Fibroblast of lung (primary cell): ENCODE measurements at places on chromosomes 1 and 21.
A peak's percentile ranks its signal among the peaks of the same experiment; 100 is the strongest.

GRCh38 chr1:59243550-59243949 lies 53.3 kb upstream of the FGGY start:
- DNase-seq: no peak

DNA sequence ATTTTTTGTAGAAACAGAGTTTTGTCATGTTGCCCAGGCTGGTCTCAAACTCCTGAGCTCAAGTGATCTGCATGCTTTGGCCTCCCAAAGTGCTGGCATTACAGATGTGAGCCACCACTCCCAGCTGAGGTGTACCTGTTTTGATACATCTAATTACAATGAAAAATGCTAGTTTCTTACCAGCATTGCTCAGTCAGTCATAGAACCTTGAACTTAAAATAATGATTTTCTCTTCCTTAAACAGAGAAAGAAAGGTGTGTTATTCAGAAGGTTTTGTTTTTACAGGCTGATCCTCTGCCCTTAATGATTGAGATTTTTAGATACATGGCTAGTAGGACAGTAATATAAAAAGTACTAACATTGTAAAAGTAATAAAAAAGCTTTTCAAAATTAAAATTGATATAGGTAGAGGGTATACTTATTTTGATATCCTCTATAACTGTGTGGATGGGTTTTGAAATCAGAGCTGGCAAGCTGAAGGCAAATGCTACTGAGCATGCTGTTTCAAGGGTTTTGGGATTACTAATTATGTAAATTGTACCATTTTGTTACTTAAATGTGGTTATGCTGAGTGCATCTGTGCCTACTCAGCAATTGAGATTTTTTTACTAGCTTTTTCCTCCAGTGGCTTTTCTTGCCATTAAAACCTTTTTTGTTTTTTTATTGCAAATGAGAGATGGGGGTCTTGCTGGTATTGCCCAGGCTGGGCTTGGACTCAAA lies 16.1 kb downstream of the PRRC2C start:
- DNase-seq: no peak

GRCh38 chr1:183070923-183071618 lies 47.9 kb downstream of the LAMC1 start:
- peak; percentile 98 for DNase-seq

DNA sequence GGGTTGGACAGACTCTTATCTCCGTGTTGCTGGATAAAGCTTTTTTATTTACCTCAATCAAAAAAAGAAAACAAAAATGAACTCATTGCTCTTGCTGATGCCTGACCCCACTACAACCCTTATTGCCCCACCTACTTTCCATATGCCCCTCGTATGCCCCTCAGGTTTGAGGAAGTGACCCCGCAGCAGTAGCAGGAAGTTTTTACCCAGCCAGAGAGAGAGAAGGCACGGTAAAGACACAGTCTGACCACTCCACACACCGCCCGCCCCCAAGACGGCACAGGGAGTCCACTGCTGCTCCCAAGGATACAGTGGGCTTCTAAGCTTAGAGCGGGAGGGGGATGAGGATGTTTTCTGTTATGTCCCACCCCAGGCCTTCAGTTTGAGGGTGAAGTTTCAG lies 9.8 kb downstream of the PLEKHO1 start:
- DNase-seq: no peak

- no peak for DNase-seq
These were observed 152.5 kb downstream of the CDC7 start for GRCh38 chr1:91653183-91653582.

DNA sequence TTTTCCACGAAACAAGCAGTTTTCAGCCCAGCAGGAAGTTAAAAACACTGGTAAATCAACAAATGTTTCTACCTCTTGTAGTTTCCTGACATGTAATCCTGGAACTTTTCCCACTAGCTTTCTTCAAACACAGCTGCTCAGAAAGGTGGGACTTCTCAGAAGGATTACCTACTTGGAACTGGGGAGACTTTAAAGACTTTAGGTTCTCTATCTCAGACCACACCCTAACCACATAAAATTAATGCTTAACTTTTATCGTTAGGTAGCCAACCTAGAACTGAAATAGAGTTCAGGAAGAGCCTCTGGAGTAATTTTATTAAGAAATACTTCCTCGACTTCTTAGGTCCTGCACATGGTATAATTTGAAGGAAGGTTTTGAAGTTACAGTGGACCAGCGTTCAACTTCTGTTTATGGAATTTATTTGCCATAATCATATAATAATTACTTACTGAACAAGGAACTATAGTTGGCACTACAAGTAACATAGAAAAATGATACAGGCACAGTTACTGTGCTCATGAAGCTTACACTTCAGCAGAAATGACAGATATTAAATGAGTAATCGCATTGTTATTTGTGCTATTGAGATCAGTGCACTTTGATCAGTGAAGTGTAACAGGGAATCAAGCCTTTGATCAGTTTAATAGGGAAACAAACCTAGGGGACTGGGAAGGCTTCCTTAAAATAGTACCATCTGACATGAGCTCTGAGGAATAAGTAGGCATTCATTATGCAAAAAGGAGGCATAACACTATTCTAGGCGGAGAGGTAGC lies at the start of gene BCL2L15:
TSS of gene BCL2L15 (minus strand) at position 180 of the 774 bp plus-strand sequence. CDS start 206 bp downstream, outside the sequence.
- no peak for DNase-seq

DNA sequence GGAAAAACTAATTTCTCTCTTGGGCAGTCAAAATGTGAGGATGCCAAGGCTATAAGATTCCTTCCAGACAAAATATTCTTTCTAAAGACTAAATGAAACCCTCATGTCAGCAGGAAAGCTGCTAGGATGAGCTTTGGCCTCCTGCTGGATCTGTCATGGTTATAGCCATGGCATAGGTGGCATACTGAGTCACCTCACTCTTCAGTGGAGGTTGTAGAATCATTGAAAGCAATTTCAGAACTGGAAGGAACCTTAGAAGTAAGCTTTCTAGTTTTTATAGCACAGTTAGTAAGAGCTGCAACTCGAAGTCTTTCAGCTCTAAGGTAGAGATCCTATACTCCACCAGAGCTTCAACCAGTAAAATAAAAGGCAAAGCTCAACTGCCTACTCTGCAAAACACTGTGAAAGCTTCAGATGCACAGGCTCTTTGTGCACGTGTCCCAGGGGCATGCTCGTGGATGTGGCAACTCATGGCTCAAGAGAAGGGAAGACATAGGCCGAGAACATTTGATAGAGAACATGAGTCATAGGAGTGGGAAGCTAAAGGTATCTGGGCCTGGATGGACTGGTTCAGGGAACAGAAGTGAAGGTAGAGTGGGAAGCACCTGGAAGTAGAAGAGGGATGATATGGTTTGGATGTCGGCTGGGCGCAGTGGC lies 5.8 kb downstream of the AVPR1B start:
- no peak for DNase-seq

DNA sequence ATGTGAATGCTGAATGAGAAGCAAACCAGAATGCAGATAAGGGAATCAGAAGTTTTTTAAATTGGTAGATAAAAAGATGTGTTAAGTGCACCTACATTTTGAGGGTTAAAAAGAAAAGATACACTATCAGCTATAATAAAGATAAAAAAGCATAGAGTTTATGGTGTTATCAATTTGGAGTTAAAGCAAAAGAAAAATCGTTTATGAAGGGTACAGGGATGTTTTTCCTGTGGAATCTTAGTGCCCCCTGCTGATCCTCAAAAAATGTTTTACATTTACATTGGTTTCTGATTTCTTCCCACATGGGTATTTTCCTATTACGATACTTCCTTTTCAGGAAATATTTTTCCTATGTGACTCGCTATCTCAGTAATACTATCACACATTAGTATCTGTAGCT lies 293.5 kb downstream of the MRPL39 start:
- DNase-seq: peak; percentile 70

DNA sequence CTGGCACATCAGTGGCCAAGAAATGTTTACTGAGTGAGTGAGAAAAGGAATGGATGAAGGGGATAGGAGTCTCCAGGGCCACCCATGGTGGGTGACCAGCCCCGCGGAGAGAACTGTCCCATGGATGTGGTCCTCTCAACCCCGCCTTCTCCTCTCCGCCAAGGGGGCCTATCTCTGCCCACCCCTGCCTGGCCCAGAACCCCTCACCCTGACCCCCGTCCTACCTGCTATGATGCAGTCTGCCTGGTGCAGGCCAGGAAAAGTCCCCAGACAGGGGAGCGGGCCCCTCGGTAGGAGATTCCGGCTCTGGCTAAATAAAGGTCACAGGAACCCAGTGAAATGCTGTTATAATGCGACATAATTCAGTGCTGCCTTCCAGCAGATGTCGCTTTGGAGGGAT lies 107.6 kb downstream of the PTPRU start:
- DNase-seq: no peak

DNA sequence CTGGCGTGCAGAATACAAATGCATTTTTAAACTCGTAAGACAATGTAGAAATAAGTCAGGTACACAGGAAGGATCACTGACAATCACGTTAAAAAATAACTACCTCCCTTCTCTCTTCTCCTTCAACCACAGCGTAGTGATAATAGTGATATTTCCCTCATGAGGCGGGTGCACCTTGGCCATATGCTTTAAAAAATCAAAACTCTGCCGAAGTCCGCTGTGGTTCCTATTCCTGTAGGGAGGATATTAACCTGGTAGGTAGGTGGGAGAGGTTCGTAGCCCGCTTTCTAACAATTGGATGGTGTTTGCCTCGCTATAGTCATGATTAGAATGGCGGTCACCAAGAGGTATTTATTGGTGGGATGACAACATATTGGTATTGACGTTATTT lies 732 bp downstream of the GREM2 start:
- no peak for DNase-seq

GRCh38 chr1:223006371-223006770 lies 136.7 kb downstream of the TLR5 start:
- no peak for DNase-seq

DNA sequence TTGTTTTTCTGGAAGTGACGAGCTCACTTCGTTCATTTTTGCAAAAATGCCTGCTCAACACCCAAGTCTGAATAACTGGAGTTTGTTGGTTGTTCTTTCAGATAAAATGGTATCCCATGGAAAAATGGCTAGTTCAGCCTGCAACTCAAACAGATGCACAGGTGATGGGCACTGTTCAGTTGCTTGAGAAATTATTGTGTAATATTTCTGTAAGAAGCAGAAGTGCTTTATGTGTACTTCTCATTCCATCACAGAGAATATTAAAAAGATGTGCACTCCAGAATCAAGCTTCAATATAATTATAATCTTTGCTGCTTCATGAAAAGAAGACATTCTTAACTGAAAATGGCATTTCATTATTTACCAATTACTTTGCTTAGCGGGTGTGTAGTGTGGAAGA lies 9.1 kb downstream of the SYT2 start:
- DNase-seq: no peak

- DNase-seq: no peak
These were observed 975 bp upstream of the MNDA start for GRCh38 chr1:158830074-158830677.

DNA sequence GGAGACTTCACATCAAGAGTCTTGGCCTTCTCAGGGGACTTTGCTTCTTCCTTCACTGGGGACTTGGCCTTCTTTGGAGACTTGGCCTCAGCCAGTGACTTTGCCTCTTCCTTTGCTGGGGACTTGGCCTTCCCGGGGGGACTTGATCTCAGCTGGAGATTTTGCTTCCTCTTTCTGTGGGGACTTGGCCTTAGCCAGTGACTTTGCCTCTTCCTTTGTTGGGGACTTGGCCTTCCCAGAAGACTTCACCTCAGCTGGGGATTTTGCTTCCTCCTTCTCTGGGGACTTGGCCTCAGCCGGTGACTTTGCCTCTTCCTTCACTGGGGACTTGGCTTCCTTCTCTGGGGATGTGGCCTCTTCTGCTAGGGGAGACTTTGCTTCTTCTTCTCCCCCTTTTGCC lies 13.5 kb upstream of the CD2 start:
- DNase-seq: no peak

- DNase-seq: peak; percentile 70
These were observed 67.1 kb downstream of the KCNJ15 start for GRCh38 chr21:38323721-38324531.

DNA sequence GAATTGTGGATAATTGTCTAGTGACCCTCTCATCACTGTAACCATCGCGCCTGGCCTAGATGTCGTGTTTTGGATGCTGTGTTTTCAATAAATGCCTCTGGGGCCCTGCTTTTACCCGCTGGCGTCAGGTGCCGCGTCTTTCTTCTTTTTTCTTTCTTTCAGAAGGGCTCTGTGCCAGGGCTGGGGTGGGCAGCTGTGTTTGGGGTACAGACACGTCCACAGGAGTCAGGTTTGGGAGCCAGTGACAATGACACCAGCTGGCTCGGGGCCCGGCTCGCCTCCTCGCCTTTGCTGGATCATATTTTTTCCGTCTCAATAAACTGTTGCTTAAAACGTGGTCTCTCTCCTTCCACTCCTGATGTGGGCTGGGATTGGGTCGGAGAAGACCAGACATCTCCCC lies 16.1 kb downstream of the TMEM201 start:
- no peak for DNase-seq

DNA sequence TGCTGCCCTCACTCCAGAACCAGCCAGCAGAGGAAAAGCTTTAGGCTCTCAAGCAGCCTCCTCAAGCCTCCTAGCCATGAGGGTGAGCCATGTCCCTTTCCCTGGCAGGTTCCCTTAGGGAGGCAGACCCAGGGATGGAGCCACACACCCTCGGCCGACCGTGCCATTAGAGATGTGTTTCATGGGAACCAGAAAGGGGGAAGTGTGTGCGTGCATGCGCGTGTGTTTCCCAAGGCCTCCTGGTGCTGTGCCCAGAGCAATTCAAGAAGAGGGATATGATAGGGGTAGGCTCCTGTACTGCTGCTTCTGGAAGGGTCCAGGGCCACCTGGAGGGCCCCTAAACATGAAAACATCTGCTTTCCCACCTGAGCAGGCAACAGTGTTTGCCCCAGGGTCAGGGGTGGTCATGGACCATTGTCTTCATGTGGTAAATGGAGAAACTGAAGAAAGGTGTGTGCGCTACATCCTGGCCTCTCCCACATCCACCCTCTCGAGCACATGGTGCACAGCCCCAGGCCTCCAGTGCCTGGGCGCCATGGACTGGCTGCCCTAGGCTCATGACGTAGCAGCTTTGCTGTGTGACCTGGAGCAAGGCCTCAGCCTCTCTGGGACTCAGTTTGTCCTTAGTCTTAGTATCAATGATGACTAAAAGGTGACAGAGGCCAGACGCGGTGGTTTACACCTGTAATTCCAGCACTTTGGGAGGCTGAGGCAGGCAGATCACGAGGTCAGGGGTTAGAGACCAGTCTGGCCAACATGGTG lies 48.1 kb downstream of the SYF2 start:
- no peak for DNase-seq

- peak; percentile 61 for DNase-seq
These were observed 243.5 kb downstream of the TGFB2 start for GRCh38 chr1:218588540-218589172.

GRCh38 chr1:156704930-156705320 lies 458 bp downstream of the CRABP2 start:
- DNase-seq: peak; percentile 72

- DNase-seq: no peak
These were observed 83.4 kb downstream of the GREM2 start for GRCh38 chr1:240528591-240528990.

GRCh38 chr1:210692796-210693195 lies 364.1 kb downstream of the HHAT start:
- DNase-seq: no peak
